Hepatocyte (in vitro differentiated cells): ENCODE measurements at places on chromosomes 12 and 14.

DNA sequence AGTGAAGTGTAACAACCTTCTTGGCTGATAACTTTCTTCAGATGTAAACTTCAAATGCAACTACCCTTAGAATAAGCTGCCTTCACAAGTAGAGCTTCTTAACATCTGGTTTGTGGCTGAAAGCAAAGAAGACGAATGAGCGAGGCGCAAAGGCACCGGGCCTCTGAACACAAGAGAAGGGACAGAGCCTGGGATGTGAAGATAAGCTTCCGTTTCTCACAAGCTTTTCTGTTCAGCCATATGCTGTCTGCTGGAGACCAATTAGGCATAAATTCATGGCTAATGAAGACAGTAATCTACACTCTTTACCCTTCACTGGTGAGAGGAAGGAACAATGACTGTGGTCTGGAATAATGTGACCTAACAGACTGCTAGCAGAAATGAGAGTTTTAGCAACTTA, 195.2 kb downstream of the ATXN7L3B start:
- DNase-seq, result no peak

DNA sequence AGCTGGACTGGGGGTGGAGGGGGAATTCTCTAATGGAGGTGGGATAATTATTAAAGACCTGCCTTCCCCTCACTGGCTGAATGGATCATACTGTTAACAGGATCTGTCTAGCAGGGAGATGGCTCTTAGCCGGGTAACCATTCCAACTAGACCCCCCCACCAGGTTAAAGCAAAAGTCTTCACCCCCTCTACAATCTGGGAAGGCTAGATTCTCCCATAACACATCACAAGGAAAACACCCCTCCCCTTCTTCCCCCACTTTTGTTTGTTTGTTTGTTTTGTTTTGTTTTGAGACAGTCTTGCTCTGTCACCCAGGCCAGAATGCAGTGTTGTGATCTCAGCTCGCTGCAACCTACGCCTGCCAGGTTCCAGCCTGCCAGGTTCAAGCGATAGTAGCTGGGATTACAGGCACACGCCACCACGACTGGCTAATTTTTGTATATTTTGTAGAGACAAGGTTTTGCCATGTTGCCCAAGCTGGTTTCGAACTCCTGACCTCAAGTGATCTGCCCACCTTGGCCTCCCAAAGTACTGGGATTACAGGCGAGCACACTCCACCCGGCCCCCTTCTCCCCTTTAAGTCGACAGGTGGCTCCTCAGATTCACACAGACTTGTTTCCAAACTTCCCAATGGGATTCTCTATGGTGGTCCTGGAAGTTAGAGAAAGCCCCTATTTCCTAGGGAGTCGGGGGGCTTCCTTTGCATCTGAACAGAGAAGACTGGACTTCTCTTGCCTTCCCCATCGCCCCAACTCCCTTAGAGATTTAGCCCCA, 3.5 kb upstream of the BAZ2A start:
- no peak for DNase-seq

GRCh38 chr12:114764510-114764909, 80.5 kb upstream of the TBX3 start:
- no peak for DNase-seq

- DNase-seq, result peak; percentile 54
Measured at GRCh38 chr12:52280796-52281560, 6.5 kb downstream of the KRT86 start.

- DNase-seq, result no peak
Measured at GRCh38 chr12:63064080-63064479, 86.9 kb downstream of the AVPR1A start.

DNA sequence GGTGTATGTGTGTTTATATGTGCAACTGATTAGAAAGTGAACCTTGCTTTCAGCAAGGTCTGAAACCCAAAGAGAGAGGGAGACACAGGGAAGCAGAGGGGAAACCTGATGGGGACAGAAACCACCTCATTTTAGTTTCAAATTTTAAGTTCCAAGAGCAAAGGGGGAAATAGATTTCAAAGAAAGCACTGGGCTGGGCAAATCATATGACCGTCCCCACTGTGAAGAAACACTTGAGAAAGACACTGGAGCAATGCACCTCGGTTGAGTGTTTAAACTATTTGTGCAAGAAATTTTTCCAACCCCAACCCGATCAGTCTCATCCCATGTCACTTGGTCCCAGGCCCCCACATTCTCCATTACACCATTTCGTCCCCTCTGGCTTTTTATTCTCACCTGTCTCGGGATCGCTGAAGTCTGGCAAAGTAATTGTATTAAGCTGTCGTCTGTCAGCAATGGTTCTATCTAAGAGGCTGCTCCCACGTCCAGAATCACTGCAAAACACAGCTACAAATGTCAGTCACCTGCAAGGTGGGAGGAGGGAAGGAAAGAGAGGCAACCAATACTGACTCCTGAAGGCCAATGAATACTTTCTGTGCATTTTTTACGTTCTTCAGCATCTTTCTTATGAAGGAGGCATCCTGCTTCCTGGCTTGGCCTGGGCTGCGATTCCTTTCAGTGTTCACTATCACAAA, 205.7 kb downstream of the TTC7B start:
- no peak for DNase-seq

DNA sequence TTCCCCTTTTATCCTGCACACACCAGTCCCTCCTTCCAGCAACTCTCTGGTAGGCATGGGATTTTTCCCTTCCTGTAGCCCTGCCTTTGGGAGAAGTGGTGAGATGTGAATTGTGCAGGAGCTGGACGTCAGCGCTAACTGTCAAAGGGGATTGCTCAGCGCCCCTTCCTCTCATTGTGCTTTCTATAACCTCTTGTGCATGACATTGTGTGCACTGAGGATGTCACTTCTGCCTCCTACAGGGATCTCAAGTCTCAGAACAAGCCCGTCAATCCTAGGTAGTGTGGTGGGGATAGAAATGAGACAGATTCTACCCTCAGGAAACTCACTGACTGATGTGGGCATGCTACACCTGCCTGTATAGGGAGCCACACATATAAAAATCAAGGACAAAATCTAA, 8.7 kb downstream of the KCNA5 start:
- DNase-seq, result no peak
